ENCODE measurements at places on chromosomes 7 and 10.
A peak's percentile ranks its signal among the peaks of the same experiment; 100 is the strongest.

DNA sequence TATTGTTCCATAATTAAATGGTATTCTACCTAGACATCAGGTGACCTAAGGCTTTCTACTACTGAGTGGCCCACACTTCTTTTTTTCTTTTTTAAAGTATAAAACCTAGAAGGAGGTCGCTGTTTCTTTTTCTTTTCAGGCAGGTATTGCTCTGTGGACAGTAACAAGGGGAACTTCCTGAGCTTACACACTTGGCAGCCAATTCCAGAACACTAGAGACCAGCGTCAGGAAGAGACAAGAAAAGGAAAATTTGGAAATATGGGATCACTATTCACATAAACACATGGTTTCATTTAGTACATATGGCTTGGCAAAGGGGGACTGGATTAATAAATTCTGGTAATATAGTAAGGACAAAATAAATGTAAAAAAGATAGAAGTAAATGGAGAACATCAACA, 141.9 kb downstream of the RSU1 start:
- no peak for DNase-seq

- DNase-seq = no peak
These were observed 160.5 kb downstream of the NRF1 start for GRCh38 chr7:129771928-129772479.

GRCh38 chr10:86164174-86164774, 202.3 kb downstream of the GRID1 start:
- DNase-seq = no peak

- no peak for DNase-seq
These were observed at the start of gene TNRC18 for GRCh38 chr7:5423306-5423975. Gene TNRC18, minus strand, starts transcription at chr7:5423834. Its CDS starts 2,588 bp downstream, at chr7:5421246.

- DNase-seq = no peak
These were observed 427.8 kb downstream of the ARL4A start for GRCh38 chr7:13115157-13115772.

DNA sequence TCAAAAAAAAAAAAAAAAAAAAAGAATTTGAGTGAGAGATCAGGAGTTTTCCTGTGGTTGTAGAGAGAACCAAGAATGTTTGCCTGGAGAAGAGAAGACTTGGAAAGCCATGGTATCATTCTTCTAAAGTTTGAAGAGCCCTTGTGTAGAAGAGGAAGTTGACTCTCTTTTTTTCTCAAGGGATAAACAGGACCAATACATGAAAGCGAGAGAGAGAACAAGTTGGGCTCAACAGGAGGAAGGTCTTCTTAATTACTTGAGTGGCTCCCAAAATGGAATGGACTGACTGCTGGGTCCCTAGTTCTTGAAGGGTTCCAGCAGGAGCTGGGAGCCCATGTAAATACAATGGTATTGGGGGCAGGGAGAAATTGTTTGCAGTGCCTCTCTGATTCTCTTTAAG, 173.3 kb upstream of the ADO start:
- DNase-seq = no peak

DNA sequence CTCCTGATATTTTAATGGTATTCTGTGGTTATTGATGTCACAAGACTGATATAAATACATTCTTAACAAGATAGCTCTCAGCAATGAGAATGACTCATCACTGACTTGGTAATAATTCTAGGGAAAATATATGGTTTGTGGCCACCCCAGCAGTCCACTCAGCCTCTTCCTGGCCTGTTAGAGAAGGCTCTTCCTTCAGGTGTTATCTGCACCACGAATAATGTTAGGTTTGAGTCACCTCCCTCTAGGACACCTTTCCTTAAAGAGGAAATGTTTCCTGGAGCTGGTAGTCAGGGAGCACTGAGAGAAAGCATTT, 163.3 kb downstream of the SVIL start:
- DNase-seq = no peak

- no peak for DNase-seq
These were observed 70.9 kb downstream of the ATXN7L1 start for GRCh38 chr7:105805447-105806019.

DNA sequence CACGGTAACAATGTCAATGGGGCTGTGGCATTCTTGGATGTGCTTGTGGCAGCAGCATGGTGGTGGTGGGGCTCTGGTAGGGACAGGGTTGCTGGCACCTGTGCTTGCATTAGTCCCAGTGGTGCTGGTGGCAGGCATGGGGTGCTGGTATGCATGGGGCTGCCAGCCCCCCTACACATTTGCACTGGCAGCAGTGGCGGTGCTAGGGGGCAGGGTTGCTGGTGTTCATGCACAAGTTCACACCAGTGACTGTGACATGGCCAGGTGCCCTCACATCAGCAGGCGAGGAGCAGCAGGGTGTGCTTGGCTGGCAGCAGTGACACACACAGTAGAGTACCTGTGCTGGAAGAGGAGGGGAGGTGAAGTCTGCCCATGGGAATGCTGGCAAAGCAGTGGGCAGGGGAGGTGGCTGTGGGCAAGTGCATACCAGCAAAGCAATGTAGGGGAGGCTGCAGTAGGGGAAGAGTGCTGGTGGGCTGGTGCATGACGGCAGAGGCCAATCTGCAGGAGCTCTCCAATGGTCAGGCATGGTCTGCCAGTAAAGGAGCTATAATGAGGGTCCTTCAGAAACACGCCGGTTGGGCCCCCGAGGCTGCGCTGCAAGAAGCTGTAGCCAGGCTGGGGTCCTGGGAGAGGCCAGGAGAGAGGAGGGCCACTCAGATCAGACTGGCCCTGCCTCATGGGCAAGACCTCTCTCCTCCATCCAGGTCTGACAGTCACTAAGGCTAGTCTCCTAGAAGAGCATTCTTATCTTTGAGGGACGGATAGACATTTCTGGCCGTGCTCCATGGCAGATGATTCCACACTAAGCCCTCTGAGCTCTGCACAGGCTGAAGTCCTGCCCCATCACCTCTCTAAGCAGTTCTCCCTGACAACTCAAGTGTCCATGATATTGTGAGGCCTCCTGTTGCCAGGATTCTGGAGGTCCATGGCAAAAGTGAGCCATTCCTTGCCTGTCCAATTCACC, 406.4 kb downstream of the SEMA3D start:
- DNase-seq = no peak

- no peak for DNase-seq
These were observed 10.7 kb upstream of the REPIN1 start for GRCh38 chr7:150357771-150358427.

- no peak for DNase-seq
These were observed 221.2 kb downstream of the SLC25A13 start for GRCh38 chr7:96100737-96101136.

- DNase-seq = no peak
These were observed 18.4 kb upstream of the ZCCHC24 start for GRCh38 chr10:79463578-79464496.

DNA sequence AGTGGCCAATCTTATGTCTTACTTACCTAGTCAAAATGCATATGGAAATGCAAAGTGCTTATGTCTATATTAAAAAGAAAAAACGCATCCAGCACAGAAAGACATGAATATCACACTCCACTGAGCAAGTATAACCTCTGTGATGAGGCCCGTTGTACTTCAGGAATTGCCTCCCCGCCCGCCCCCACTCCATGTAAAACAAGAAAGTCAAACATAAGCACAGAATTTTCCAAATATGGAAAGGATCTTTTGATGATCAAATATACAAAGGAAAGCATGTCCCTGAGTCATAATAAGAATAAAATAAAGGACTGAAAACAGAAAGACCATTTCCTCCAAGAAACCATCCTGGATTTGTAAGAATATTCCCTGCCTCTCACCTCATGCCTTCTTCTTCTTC, 229.1 kb downstream of the BAMBI start:
- no peak for DNase-seq

GRCh38 chr10:30562787-30563186, 66.8 kb downstream of the LYZL2 start:
- no peak for DNase-seq

GRCh38 chr10:97574374-97575126, 2.0 kb downstream of the ANKRD2 start:
- no peak for DNase-seq

GRCh38 chr10:5199398-5199797, 2.8 kb downstream of the AKR1C4 start:
- DNase-seq = no peak

DNA sequence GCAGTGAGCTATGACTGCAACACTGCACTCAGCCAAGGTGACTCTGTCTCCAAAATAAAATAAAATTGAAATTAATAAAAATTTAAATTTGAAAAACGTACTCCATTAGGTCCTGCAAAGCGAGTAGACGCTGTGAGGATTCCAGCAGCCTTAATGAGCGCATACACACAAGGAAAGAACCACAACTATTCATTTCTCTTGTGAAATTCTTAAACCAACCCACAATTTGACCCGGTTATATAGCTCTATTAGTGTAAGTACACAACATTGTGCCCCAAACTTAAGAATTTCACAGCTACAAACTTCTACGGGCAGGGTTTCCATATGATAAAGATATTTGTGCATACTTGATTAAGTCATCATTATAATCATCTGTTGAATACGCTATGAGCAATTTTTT, 84.4 kb downstream of the PARD3 start:
- no peak for DNase-seq

DNA sequence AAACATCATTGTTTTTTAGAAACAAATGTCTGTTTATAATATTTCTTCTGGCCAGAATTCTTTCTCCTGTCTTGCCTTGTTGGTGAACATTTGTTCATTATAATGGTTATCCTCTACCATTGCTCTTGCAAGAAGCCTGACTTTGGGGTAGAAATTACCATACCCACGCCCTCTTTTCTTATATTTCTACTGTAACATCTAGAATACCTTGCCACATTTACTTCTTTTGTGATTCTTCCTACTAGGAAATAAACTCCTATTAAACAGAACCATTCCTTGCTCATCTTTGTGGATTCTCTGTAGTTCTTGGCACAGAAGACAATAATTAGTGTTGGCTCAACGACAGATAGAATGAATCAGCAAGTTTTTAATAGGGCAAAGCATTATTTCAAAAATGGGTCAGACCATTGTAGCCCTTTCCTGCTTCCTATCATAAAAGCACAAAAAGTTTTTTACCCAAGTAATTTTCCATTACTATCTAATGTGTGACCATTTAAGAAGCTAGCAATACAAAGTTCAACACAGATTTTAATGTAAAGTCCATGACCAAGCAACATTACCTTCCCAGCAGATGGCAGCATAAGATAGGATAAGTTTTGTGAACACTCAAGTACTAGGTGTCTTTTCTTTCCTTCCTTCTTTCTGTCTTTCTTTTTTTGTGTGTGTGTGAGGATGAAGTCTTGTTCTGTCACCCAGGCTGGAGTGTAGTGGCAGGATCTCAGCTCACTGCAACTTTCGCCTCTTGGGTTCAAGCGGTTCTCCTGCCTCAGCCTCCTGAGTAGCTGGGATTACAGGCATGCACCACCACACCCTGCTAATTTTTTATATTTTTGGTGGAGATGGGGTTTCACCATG, 270.4 kb downstream of the HGF start:
- peak; percentile 29 for DNase-seq

DNA sequence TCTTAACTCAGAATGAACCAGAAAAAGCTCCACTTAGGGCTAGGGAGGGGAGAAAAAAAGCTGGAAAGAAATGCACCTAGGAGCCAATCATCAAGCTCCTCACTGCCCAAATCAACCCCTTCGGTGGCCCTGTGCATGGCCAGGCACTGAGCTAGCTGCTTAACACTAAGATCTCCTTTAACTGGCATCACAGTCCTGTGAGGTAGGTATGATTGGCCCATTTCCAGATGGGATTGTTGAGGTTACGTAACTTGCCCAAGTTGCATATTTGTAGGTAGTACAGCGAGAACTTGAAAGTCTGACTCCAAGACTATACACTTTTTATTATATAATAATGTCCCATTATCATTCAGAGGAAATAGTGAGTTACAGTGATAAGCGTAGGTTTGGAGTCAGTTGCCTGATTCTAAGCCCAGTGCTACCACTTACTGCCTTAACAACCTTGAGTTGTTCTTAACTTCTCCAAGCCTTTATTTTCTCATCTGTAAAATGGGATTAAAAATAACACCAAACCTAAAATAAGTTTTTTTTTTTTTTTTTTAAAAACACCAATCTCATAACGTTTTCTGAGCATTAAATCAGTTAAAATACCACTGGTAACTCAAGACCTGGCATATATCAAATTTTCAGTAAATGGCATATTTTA, 37.2 kb upstream of the ACSL5 start:
- DNase-seq = no peak

DNA sequence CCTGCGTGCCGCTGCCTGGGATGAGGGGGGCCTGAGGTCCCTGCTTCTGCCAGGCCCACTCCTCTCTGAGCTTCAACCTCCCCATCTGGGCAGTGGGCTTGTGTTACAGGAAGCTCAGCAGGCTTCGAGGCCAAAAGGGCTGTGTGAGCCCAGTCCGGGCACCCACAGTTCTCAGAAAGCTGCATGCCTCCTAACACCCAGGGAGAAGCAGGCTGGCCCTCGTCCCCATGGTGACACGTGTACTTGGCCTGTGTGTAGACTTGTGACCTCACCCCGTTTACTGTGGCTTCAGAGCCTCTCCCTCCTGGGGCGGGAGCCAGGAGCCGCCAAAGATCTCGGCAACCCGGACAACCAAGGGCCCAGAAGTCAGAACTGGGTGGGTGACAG, 2.2 kb upstream of the GRIFIN start:
- no peak for DNase-seq

- DNase-seq = no peak
These were observed 19.2 kb upstream of the PRKAG2 start for GRCh38 chr7:151896086-151896485.

DNA sequence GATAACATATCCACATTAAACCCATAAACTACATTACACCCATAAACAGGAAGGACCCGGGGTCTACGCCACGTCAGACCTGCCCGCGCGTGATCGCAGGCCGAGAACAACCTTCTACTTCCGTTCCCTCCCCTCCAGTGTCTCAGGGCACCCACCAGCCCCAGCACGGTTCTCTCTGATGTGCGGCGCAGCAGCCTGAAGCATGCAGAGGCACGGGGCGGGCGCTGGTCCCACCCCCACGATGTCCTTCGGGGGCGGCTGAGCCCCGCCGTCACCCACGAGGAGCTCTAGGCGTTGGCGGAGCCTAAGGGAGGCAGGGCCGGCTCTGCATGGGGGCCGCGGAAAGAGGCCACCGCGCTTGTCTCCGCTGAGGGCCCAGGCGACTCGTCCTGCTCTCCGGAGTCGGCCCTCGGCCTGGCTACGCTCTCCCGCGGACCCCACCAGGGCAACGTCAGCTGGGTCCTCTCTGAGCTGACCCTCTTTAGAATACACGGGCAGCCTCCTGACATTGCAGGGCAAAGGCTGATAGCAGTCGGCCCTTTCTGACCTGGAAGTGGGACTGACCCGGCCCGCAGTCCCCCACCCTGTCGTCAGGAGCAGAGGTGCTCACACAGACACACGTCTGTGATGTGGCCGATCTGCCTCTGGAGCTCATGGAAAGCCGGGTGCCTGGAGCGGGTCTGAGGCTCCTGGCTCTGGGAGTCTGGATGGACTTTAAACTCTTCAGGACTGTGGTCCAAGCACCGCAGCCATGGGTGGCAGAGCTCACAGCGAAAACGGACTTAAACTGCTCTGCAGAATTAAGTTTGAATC, 65.6 kb upstream of the ADGRA1 start:
- no peak for DNase-seq
